ENCODE measurements at places on chromosomes 3 and 15.

GRCh38 chr3:190504354-190505125 is 9.3 kb upstream of the IL1RAP start:
- no peak for DNase-seq

DNA sequence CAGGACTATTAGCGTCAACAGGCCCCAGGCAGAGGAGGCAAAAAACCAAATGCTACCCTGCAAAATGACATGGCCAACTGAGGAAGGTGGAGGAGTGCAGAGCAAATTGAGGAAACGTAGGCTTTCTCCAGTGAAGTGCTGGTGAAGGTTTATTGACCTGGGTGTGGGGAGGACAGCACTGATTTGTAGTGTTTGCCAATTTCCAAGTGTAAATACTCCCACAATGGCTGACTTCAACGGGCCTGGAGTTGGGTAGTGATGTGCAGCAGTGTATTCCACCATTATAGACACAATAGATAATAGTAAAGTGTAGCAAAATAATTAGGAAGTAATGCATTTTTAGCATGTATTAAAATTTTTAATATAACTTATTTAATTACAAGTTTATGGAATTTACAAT is 32.2 kb upstream of the TPM1 start:
- DNase-seq = no peak

DNA sequence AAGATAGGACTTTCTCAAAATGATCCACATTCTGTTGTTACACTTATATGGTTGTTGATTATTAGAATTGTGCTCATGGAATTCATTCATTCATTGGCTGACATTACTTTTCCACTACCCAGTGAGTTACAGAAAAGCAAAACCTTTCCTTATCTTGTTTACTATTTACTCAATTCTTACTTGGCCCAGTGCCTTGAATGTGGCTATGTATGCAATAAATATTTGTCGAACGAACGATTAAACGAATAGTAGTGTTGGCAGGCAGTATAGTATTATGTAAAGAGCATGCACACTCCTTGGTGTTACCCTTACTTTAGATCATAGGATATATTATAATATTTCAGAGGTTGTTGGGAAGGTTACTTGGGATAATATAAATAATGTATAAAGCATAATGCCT is 31.0 kb downstream of the CTDSPL2 start:
- no peak for DNase-seq

DNA sequence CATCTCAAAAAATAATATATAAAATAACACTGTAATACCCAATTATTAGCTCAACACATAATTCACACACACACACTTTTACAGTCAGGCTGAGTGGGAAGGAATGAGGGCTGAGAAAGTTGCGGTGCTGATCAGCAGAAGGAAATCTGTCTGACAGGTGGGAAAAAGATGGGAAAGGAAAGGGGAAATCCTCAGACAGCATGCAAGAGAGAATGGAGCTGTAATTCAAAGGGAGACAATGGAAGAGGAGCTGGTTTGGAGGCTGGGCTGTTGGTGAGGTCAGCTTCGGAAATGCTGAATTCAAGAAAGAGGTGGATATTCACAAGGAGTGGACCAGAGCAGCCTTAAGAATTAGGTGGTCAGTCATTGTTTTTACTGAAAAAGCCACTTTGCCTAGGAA is 121.6 kb upstream of the LMOD3 start:
- no peak for DNase-seq

- no peak for DNase-seq
Measured at GRCh38 chr15:47961401-47962090, 159.2 kb upstream of the SLC24A5 start.

- DNase-seq = peak; percentile 73
Measured at GRCh38 chr3:14352002-14352627, 50.3 kb upstream of the SLC6A6 start.

- DNase-seq = peak; percentile 63
Measured at GRCh38 chr15:66838671-66839239, 136.7 kb downstream of the SMAD6 start.

DNA sequence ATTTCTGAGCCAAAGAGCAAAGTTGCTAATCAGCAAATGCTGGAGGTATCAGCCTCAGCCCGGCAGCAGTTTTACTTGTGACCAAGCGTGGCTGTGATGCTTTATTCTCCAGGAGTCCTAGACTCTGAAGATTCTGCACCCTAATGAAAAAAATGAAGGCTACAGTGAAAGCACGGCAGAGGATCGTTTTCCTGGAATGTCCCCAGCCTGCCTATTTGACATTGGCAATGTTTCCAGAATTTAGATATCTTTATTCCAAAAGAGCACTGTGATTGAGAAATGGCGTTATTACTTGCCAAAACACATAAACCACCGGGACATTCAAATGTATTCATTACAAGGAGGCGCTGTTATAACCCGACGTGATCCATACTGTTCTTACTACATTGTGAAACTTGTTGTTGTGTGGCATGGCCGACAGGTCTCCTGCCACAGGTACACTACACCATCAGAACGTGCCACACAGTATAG is 263.8 kb downstream of the SLCO3A1 start:
- peak; percentile 8 for DNase-seq

GRCh38 chr3:9117220-9117619 is 132.2 kb downstream of the SRGAP3 start:
- DNase-seq = no peak

GRCh38 chr15:31272558-31273257 is 53.9 kb upstream of the KLF13 start:
- DNase-seq = peak; percentile 97

GRCh38 chr3:126618021-126618420 is 36.9 kb downstream of the TXNRD3 start:
- DNase-seq = no peak

DNA sequence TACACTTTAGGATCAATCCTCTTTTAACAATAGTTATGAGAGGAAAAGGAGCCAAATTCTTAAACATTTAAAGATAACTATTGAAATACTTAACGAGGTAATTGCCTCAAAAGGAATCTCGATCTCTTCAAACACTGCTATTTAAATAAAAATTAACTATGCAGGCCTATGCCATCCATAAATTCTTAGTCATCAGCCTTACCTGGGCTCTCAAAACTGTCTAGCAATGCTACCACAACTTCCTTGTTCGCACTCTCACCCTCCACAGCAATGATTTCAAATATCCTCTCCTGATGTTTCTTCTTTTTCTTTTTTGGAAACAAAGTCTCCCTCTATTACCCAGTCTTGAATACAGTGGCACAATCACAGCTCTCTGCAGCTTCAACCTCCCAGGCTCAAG is 12.3 kb downstream of the ETFA start:
- no peak for DNase-seq

- no peak for DNase-seq
Measured at GRCh38 chr3:13141991-13142412, 68.8 kb upstream of the IQSEC1 start.

DNA sequence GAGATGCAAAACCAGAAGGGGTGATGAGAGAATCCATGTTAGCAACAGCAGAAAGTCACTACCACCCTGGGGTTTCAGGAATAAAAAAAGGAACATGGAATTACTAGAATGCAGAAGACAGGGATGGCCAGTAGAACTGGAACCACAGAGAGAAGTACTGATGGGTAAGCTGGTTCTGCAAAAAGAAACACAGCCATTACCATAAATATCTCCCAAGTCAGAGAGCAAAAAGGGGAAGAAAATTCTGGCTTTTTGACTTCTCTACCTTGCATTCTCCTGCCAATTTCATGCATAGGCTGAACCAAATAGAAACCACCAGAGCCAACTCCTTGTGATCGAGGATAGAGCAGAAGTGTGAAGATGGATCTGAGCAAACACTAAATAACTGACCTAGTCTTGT is 550.4 kb upstream of the NAALADL2 start:
- no peak for DNase-seq

- no peak for DNase-seq
Measured at GRCh38 chr3:129424185-129424841, 4.1 kb downstream of the EFCAB12 start.

DNA sequence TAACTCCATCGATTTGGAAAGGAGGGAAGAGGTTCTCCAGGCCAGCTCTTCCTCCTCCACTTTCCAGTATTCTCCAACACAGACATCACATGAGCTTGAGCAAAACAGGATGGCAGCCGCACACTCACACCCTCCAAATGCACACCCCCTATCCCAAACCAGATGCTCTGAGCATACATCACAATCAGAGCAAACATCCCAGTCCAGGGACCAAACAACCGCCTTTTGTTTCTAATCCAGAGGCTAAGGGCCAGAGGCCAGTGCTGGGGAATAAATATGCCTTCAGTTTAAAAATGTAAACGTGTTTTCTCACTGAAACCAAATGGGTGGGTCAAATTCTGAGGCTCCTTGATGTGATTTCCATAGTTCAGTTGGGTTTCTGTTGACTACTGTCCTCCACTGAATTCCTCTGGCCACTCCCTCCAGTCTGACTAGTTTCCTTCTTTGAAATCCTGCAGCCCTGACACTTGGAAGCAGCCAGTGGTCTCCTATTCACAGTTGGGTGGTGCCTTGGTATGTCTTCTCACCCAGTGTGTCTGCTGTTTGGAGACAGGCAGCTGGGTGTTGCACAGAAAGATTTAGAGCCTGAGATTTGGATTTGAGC is 19.2 kb upstream of the MFGE8 start:
- no peak for DNase-seq

GRCh38 chr3:115709931-115710330 is 86.6 kb downstream of the GAP43 start:
- no peak for DNase-seq

DNA sequence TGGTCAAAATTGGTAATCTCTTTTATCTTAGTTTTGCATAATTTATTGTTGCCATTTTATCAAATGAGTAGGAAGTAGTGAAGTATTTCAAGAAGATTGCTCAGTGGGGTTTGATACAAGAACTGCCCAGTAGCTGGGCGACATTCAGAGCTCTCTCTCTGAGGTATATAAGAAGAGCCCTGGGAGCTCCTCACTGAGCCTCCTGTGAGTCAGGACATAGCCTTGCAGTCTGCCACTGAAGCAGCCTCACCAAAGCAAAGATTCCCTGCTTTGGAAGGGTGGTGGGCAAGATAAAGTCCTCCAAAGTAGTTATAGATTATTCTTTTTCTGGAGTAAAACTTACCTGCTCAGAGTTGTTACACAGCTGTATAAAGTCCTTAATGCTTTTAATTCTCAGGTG is 26.1 kb downstream of the SKIL start:
- DNase-seq = no peak

GRCh38 chr3:71401695-71402231 is 181.8 kb downstream of the FOXP1 start:
- DNase-seq = no peak

- DNase-seq = no peak
Measured at GRCh38 chr3:139601191-139601961, 61.8 kb upstream of the RBP1 start.

DNA sequence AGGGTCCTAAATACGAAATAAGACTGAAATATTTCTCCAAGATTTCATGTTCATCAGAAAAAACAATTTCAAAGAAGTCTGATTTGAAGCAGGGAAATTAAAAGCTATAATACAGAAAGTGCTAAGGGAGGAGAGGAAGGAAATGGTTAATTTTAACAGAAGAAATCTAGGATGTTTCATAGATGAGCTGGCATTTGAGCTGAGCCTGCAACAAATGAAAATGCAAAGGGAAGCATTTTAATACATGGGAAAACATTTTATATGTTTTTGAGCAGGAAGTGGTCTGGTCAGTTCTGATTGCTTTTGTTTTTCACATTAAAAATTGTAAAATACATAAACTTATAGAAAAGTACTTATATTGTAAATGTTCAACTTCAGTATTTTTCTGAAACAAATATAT is 17.2 kb upstream of the RAP2B start:
- no peak for DNase-seq

- DNase-seq = no peak
Measured at GRCh38 chr15:43531018-43531670, 13.7 kb downstream of the MAP1A start.

GRCh38 chr15:87620393-87620792 is 636.1 kb downstream of the NTRK3 start:
- no peak for DNase-seq

GRCh38 chr3:49535971-49536874 is 18.1 kb upstream of the BSN start:
- DNase-seq = no peak

GRCh38 chr15:31444844-31445243 is 118.2 kb downstream of the KLF13 start:
- no peak for DNase-seq

DNA sequence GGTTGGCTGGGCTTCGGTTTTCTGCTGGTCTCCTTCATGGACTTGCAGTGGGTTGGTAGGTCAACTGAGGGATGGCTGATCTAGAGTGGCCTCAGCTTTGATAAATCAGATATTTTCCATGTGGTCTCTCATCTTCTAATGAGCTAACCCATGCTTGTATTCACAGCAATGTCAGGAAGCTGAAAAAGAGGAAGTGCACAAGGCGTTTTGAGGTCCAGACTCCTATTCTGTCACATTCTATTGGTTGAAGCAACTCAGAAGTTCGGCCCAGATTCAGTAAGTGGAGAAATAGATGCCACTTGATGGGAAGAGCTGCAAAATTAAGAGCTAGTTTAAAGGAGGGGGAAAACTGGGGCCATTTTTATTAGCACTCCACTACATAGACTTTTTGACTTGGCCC is 361.2 kb downstream of the DIPK2A start:
- DNase-seq = no peak

GRCh38 chr3:169624533-169624972 is 39.0 kb downstream of the MECOM start:
- no peak for DNase-seq

DNA sequence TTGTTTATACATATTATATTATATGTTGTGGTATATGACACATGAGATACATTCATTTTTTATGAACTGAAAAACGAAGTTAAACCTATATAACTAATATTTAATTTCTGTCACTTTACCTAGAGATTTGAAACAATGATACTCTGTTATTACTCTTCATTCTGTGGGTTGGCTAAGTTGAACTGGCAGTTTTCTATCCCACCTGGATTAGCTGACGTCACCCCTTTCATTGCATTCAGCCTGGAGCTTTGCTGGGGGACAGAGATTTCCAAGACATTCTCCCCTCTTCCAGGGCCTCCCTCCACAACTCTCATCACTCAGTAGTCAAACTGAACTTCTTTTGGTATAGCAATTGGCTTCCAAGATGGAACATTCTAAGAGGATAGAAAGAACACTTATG is 309.2 kb upstream of the SATB1 start:
- DNase-seq = no peak

- DNase-seq = no peak
Measured at GRCh38 chr15:67025719-67026609, 39.4 kb upstream of the SMAD3 start.

DNA sequence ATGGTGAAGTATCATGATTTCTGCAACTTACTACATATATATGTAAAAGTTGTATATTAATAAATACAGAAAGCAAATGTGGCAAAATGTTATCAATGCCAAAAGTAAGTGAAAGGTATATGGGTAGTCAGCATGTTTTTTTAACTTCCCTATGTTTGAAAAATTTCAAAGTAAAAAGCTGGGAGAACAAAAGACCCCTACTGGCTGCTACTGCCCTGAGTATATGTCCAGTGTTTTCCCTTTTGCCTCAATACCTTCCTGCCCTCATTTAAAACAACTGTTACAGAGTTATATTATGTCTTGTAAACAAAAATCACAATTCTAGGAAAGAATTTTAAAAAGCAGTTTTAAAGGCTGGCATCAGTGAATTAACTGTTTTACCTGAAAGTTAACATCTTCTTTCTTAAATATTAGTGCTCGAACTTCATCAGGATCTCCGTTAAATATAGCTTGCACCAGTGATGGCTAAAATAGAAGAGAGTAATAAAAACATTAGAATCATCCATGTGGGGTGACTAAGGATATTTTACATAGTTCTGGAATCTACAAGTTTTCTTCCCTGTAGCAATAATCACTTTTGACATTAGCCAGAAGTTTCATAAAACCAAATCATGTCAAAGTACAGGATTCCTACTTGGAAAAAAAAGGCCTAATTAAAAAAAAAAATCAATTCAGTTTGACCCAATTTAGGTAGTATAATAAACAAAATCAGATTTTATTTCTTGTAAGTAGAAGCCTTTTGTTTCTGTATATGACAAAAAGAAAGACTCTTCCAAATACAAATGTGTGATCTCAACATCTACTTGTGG is 2.7 kb downstream of the ANKRD28 start:
- DNase-seq = peak; percentile 53
